ENCODE measurements at places on chromosomes 7 and 10. TPM values are rescaled to one million over a fixed set of nuclear protein-coding genes. Genes with fewer than 3 reads are reported as not detected.
A peak's percentile ranks its signal among the peaks of the same experiment; 100 is the strongest.

- no peak for DNase-seq
Measured at GRCh38 chr10:59085711-59086502, 90.5 kb upstream of the PHYHIPL start.

DNA sequence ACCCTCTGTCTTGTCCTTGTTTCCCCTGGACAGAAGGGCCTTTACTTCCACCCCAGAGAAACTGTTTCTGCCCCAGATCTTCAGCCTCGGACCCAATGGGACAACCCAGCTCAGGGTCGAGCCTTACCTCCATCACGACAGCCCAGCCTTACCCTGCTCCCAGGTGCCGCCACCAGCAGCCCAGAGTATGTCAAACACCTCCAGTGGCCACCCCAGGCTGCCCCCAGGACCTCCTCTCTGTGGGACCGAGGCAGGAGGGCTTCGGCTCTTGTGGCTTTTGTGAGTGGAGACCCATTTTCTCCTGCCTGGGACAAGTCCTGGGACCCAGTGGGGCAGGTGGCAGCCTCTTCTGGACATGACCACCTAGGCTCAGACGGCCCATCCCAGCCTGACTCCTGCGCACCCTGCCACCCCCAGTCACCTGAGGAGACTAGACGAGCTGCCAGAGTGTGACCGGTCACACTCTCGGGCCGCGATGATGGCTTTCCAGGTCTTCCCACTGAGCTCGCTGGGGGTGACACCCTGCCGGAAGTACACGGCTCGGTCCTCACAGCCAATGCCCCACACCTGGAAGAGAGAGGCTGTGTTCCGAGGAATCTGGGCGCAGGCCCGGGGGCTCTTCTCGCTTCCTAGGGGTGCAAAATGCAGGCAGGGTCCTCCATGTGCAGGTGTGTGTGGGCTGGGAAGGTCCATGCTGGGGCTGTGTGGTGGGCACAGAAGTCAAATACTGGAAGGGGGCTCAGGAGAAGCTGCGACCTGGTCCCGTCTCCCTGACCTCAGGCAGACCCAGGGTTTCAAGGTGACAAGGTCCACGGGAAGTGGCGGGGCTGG is 15.5 kb downstream of the TECPR1 start:
- no peak for DNase-seq

DNA sequence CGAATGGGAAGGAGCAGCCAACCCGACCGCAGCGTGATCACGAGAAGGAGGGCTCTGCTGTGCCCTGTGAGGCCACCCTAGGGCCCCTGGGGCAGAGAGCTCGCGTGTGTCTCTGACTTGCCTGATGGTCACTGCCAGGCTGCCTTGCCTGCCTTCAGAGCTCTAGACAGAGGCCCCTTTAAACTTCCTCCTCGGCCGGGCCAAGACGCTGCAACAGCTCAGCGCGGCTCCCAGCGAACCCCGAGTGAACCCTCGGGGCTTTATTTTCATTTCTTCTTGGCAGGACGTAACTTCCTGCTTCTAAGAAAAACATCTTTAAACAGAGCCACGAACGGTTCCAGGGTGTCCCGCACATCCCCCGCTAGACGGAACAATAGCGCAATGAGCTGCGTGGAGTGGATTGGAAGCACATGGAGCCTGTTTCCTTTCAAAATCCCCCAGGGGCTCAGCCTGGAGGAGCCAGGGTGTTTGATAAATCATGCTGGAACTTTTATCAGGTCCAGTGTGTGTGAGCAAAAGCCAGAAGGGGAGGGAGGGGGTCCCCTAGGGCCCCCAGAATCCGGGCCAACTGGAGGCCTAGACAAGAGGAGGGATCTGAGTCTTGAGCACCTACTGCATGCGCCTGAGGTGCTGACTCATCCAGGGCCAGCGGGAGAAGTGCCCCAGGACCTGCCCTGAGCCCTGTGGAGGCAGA is 134.1 kb upstream of the GDF10 start:
- peak; percentile 26 for DNase-seq

- no peak for DNase-seq
Measured at GRCh38 chr7:43868181-43868580, 1.1 kb downstream of the MRPS24 start.

DNA sequence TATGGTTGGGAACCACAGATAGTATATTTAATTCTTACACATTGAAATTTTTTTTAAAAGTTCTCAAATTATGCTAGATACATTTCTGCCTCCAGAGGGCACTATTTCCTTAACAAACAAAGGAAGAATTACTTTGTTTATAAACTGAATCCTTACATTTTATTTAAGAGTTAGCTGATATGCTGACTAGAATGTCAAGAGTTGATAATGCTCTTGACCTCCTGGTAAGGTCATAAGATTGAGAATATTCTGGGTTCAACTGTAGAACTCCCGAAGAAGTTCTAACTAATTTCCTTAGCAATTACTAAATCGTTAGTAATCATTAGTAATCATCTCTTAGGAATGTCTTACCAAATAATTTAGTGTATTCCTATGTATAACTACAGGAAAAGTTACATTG is 95.3 kb upstream of the CYP26C1 start:
- DNase-seq, result no peak

- peak; percentile 17 for DNase-seq
Measured at GRCh38 chr7:142669074-142669654, 80.1 kb upstream of the PRSS1 start.

DNA sequence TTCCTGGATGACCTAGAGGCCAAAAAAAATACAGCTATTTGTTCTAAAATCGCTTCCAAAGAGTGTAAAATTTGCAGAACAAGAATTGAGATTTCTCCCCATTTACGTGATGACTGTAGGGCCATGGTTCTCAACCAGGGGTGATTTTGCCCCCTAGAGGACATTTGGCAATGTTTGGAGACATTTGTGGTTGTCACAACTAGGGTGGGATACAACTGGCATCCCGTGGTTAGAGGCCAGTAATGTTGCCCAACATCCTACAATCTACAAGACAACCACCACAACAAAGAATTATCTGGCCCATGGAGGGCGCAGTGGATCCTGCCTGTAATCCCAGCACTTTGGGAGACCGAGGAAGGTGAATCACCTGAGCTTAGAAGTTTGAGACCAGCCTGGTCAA is 22.8 kb upstream of the MALSU1 start:
- DNase-seq, result no peak

Gene FKBP14
- polyA plus RNA-seq, result 2.6 TPM

Gene DGKB
- not detected for polyA plus RNA-seq

Gene HOXA4
- not detected for polyA plus RNA-seq

- peak; percentile 14 for DNase-seq
Measured at GRCh38 chr7:16975712-16976111, 93.9 kb upstream of the AGR3 start.

DNA sequence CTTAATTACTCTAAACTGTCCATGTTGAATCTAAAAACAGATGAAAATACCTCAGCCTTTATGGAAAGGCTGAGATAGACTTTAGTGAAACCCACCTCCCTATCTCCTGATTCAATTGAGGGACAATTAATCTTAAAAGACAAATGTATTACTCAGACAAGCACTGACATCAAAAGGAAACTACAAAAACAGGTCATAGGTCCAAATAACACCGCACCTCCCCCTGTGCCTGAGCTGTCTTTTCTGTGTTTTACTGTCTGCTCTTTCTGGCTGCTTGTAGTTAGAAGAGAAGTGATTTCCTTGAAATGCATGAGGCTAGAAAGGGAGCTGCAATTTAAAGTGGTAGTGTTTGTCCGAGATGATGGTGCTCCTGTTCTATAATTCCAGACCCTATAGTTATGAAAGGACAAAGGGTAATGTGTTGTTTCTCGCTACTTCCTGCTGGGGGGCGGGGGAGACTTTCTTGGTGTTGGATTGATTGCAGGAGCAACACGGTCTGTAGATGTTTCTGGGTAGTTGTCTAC is 16.0 kb downstream of the AKR1C8 start:
- DNase-seq, result no peak

Gene RADIL
- polyA plus RNA-seq, result not detected

Gene EGR2
- 3.1 TPM for polyA plus RNA-seq

- no peak for DNase-seq
Measured at GRCh38 chr10:46091080-46091827, 45.2 kb upstream of the MSMB start.

Gene SND1
- polyA plus RNA-seq, result 78.0 TPM

DNA sequence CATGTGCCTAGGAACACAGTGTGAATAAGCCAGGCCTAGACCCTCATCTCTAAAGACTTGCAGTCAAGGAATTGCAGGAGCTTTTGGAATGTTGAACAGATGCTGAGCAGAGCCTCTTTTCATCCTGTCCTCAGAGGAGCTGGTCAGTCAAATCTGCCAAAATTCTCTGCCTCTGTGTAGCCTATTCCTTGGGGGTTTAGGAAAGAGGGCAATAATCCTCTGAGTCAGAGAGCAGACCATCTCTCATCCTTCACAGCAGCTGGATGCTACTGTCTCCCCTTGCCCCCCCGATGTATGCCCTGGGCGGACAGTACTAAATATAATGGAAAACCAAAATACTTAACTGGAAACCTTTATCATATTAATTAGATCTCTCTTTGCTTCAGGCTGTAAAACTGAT is 52.6 kb downstream of the BICC1 start:
- no peak for DNase-seq

All from naive B cell (primary cell).